ENCODE measurements at places on chromosomes 1 and 21. TPM values are rescaled to one million over a fixed set of nuclear protein-coding genes. Genes with fewer than 3 reads are reported as not detected.

GRCh38 chr1:110312188-110313121 lies 26.7 kb upstream of the RBM15 start:
- DNase-seq, result peak; percentile 91

The LCE6A gene
- not detected for total RNA-seq

DNA sequence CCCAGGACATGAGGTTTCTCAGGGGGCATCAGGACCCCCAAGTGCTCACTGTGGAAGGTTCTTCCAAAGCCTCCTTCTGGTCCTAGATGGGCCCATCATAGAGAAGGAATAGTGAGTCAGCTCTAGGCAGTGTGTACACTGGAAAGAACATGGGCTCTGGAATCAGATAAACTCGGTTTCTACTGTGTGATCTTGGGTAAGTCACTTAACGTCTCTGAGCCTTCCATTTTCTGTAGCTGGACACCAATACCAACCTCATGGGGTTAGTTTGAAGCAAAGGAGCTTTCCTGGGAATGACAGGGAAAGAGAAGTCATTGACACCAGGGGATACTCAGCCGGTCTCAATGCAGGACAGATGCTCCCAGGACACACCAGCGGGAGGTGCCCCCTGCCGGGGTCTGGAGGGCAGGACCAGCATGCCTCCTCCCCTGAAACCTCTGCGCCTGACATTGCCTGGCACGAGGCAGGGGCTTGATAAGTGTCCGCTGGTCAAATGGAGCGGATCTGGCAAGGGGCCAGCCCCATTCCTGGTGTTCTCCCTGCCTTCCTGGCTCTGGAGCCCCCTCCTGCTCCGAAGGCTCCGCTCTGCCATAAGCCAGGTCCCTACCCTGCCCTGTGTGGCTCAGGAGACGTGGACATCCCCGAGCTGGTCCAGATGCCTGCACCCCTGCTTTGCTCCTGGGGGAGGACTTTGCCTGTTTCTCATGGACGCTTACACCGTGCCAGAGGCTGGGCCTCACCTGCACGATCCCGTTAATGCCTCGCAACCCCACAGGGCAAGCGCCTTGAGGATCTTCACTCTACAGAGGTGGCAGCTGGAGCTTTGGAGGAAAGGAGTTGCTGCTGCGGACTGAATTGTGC lies 52.8 kb downstream of the EDN2 start:
- DNase-seq, result no peak

The GBP7 gene
- 0.08 TPM for total RNA-seq

The XKR8 gene
- total RNA-seq, result 3.0 TPM

The A3GALT2 gene
- not detected for total RNA-seq

DNA sequence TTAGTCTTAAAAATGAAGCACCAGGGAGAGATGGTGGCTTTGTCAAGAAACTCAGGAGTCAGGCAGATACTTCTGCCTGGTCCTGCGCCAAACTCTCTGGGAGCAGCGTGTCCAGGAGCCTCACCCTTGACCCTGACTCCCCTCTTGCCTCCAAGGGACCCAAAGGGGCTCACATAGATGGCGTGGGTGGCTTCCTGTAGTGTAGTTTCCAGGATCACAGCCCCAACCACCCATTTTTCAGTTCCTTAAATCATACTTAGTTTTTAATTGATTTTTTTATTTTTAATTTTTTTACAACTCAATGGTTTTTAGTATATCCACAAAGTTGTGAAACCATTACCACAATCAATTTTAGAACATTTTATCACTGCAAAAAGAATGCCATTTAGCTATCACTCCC lies 107.7 kb upstream of the IGSF21 start:
- DNase-seq, result no peak

The CHD1L gene
- 13.0 TPM for total RNA-seq

The TEX38 gene
- 0.24 TPM for total RNA-seq

DNA sequence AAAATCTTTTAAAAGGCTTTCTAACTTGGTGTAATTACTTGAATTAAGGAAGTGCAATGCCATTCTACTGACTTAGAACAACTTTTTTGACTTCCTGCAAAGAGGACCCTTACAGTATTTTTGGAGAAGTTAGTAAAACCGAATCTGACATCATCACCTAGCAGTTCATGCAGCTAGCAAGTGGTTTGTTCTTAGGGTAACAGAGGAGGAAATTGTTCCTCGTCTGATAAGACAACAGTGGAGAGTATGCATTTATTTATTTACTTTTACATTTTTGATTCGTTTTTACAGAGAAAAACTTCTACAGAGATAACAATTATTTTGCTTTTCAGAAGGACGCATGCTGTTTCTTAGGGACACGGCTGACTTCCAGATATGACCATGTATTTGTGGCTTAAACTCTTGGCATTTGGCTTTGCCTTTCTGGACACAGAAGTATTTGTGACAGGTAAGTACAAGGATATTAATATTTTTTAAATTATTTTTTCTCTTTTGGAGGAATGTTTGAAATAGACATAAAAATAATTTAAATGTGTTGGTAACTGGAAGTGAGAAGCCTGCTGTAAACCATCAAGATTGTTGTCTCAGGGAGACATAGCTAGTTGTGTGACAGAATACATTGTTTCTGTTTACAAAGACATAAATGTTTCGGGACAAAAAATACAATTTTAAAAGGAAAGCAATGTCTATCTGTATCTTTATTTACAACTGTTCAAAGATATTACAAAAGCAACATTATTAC lies at the start of gene PTPRC:
TSS of gene PTPRC (plus strand) at position 147 of the 742 bp plus-strand sequence. CDS start at position 376, 229 bp downstream.
- no peak for DNase-seq

GRCh38 chr1:155179112-155180031 lies 5.7 kb downstream of the TRIM46 start:
- peak; percentile 74 for DNase-seq

The EVI5 gene
- 30.7 TPM for total RNA-seq

The ATP6V1G3 gene
- total RNA-seq, result not detected

DNA sequence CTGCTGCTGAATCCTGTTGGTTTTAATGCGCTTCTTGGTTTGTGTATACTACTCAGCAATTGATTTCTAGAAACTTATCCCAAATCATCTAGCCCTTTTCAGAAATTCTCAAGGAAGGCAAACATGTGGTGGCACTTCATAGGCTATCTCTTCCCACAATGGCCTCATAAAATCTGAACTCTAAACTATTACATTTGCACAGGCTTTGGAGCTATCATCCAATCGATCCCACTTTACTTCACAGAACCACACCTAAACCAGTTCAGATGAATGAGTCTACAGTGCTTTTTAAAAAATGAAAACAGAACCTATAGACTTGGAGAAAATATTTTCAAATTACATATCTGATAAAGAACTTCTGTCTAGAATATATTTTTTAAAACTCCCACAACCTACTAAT lies 6.9 kb downstream of the STYXL2 start:
- no peak for DNase-seq

DNA sequence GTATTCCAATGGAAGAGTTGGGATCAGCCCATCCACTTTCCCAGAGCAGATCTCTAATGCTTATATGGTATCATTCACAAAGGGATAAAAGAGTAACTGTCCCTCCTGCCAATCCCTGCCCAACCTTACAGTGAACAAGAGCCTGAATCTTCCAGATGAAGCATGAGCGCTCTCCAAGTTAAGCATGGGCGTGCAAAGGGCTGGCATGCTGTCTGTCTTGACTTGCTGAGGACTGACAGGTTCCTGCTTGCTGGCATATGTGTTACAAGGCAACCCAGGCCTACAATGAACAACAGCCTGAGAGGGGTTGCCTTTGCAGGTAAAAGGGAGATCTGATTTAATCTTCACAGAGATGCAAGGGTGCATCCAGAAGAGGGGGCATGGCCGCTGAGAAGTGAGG lies 155.6 kb upstream of the SOD1 start:
- no peak for DNase-seq

- DNase-seq, result peak; percentile 92
Observed at GRCh38 chr1:161021165-161021969, 415 bp upstream of the F11R start.

Measured in cardiac septum (tissue), 1 donor.